ENCODE measurements at places on chromosomes 6 and 20. TPM values are rescaled to one million over a fixed set of nuclear protein-coding genes. Genes with fewer than 3 reads are reported as not detected.

The SOX4 gene
- 3.5 TPM for total RNA-seq

The RFX6 gene
- total RNA-seq = not detected

The PCSK2 gene
- not detected for total RNA-seq

The IP6K3 gene
- 0.75 TPM for total RNA-seq

DNA sequence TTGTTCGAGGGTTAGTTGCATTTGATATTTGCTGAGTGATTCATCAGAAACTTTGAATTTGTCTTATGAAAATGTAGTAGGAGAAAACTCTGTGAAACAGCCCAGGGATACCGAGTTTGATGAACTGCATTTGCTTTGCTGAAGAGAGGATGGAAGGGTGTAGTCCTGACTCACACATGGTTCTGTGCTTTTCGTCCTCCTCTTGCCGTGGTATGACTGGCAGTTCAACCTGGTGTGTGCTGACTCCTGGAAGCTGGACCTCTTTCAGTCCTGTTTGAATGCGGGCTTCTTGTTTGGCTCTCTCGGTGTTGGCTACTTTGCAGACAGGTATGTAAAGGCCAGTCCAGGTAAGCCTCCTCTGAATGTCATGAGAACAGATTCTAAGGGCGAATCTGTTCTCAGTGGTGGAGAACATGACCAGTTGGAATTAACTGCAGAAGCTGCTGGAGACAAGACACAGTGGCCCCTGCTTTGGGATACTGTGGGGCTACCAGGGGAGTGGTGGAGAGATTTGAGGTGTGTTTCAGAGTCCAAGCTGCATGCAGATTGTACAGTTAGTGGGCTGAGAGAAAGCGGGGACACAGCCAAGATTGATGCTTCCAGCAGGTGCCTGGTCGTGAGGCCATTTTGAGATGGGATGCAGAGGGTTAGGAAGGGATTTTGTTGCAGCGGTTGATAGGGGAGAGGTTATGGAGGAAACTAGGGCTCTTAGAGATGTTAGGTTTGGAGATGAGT, 8.4 kb downstream of the SLC22A1 start:
- no peak for DNase-seq

GRCh38 chr6:169896826-169897456, 145.5 kb downstream of the ERMARD start:
- DNase-seq = no peak

GRCh38 chr6:2764610-2765165, 505 bp upstream of the WRNIP1 start:
- peak; percentile 86 for DNase-seq

- DNase-seq = no peak
These were observed 22.7 kb downstream of the CYP24A1 start for GRCh38 chr20:54151075-54151439.

DNA sequence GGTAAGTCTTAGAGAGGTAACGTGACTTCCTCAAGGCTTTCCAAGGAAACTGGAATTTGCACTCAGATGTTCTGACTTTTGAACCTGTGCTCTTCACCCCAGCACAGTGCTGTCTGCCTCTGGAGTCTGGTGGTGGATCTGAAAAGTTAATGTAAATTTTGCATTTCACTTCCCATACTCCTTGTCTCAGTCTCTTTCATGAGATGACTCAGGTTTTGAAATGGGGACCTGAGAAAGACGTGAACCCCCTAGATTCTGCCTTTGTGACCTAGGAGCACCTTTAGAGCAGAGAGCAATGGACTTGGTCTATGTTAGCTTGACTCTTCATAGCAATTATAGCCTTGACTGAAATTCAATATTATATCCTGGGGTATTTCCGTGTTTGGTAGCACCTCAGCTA, 223.0 kb downstream of the QKI start:
- DNase-seq = no peak

DNA sequence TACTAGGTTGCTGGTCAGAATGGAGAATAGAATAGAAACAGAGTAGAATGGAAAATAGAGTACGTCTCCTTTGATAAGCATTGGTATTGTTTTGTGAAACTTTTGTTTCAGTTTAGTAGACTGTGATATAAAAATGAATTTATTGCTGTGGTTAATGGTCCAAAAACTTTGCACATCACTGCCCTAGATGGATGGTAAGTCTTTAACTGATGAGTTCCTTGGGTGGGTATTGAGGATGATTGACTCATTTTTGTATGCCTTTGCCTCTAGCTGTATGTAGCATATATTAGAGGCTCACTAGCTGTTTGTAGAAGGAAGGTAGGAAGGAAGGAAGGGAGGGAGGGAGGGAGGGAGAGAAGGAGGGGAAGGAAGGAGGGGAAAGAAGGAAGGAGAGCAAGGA, 48.3 kb downstream of the ZDHHC14 start:
- no peak for DNase-seq

DNA sequence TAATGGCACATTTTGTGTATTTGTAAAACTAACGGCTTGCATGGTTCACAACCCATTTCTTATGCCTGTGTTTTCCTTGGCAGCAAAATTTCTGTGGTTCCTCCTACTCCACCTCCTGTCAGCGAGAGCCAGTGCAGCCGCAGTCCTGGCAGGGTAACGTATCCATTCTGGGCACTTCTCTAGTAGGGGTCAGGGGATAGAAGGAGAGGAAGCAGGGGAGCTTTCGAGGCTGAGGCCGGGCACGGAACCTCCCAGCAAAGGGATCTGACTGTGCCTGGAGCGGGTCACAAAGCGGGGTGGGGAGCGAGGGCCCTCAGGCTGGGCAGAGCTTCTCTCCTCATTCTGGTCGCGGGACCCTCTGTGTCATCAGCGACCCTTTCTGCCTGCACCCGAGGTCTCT, 58.4 kb downstream of the SYTL3 start:
- no peak for DNase-seq

GRCh38 chr6:16760516-16761470, at the start of gene ATXN1:
TSS of gene ATXN1 (minus strand) at chr6:16761460.
- DNase-seq = no peak

DNA sequence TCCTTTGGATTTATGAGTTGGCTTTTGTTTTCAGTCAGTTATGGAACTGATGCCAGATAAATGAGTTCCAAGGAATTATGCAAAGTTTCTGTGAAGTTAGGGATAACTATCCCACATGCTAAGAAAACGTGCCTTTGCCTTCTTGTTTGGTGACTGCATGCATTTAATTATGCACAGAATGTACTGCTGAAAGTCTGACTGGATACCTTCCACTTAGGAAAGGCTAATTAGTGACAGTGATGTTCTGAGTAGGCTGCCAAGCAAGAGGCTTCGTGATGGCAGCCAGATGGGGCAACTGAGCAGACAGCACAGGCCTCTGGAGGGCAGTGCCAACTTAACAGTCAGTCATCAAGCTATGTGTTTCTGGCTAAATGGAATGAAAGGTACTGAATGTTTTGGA, 289.9 kb downstream of the CD109 start:
- DNase-seq = no peak

DNA sequence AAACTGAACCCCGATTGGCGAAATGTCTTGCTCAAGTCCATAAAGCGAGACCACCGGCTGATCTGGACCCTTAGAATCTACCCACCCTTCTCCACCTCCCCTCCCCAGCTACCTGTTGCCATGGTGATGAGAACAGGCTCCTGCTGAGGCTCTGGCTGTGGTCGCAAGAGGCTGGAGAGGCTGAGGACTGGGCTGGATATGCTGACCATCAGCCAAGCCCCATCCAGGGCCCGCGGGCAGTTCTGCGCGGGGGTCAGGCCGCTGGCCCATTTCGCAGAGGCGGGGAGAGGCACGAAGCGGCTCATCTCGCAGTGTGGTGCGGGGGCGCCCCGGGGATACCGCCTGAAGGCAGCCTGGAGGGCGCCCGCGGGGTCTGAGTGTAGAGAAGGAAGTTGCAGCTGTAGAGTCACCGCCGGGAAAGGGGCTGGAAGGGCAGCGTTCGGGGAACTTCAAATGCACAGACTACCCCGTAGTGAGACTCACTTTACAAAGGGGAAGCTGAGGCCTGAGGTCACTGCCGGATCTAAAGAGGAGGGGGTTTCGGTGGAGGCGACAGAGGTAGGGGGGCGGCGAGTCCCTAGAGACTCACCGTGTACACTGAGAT, 671 bp downstream of the TAPBP start:
- no peak for DNase-seq

GRCh38 chr20:10826111-10826510, 152.3 kb upstream of the JAG1 start:
- no peak for DNase-seq

- DNase-seq = no peak
These were observed 186.8 kb downstream of the UBE3D start for GRCh38 chr6:82878812-82879211.

DNA sequence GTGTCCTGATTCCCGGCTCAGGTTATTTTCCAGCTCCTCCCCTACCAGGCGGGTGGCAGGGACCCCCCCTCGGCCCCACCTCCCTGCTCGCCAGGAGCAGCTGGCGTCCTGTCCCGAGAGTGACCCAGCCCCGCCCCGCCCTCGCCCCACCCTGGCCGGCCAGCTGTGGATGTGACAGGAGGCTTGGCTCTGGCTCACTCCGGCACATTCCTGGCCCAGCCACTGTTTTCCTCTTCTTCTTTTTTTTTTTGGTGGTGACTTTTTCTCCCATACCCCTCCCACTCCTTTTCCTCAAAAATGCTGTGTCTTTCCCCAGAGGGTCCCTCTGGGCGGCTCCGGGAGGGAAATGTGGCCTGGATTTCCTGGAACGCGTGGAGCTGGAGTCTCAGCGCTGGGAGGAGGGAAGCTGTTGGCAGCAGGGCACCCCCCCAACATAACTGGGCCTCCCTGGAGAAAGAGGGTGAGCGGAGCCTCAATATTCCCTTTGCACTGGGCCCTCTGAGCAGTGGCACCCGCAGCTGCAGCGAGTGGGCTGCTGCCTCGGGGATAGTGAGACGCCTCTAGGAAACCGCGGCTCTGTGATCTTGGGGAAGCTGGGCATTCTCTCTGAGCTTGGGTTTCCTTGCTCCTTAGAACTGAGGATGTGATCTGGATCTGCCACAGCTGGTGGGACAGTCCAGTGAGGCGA, 28.3 kb upstream of the CSNK2A1 start:
- no peak for DNase-seq

DNA sequence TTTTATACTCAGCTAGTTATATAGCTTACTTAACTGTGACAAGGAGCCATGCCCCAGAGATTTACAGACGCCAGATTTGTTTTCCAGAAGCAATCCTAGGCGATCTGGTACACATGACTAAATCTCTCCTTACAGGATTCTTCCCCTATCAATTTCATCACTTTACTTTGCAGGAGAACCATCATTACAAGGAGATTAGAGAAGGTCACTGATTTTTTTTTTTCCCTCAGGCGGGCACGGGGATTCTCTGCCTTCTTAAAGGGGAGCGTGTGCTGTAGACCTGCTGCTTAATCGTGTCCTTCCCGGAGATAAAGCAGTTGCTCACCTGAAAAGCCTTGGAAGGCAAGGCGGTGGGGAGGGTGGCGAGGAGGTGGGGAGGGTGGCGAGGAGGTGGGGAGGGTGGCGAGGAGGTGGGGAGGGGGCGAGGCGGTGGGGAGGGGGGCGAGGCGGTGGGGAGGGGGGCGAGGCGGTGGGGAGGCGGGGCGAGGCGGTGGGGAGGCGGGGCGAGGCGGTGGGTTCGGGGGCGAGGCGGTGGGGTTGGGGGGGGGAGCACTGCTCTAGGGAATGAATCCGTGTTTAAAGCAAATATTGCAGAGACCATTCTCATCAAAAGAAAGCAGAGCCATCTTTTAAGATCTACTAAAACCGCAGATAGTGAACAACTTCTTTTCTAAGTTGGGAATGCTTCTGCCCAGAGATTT, 14.3 kb upstream of the MRAP2 start:
- DNase-seq = no peak

DNA sequence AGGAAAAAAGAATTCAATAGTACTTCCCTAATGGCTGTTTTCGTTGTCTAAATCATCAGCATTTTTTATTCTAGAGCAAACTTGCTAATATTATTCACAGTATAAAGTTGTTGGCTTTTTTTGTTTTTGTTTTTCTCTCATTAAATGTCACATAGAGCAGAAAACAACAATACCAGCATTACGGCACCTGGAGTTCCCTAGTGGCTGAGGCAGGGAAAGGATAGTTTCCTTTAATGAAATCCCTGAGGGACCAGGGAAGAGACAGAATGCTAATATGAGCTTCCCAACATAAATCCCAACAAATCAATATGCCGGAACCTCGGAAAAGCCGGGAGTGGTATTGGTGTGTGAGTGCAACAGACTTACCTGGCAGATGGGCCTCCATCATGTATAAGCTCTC, 235.2 kb upstream of the ASCC3 start:
- DNase-seq = no peak

- DNase-seq = no peak
These were observed 178.4 kb downstream of the COL9A1 start for GRCh38 chr6:70124443-70124842.

GRCh38 chr6:39084506-39084905, 30.5 kb downstream of the SAYSD1 start:
- no peak for DNase-seq
